ENCODE measurements at places on chromosomes 3 and 15.

DNA sequence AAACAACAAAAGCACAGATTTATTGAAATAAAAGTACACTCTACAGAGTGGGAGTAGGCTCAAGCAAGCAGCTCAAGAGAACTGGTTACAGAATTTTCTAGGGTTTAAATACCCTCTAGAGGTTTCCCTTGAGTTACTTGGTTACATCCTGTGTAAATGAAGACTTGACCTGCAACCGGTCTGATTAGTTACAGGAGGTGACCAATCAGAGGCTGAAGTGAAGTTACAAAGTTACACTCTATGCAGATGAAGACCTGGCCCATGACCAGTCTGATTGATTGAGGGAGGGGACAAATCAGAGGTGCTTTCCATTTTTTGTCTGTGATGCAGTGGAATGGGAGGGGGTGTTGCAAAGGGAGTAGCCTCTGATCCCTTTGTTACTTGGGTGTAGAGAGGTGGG is 723.4 kb downstream of the ZPLD1 start:
- no peak for DNase-seq

DNA sequence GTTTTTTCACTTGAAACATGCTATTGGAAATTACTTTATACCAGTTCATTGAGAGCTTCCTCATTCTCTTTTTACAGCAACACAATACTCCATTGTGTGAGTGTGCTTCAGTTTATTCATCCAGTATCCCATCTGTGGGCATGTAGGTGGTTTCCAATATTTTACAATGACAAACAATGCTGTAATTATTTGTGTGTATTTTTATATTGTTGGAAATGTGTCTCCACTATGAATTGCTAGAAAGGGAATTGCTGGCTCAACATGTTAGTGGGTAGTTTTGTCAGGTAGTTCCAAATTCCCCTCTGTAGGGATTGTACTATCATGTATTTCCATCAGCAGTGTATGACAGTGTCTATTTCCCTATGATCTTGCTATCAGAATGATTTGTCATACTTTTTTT is 65.8 kb upstream of the MAGI1 start:
- DNase-seq = no peak

- DNase-seq = peak; percentile 59
Measured at GRCh38 chr15:77187751-77188464, 117.0 kb upstream of the TSPAN3 start.

DNA sequence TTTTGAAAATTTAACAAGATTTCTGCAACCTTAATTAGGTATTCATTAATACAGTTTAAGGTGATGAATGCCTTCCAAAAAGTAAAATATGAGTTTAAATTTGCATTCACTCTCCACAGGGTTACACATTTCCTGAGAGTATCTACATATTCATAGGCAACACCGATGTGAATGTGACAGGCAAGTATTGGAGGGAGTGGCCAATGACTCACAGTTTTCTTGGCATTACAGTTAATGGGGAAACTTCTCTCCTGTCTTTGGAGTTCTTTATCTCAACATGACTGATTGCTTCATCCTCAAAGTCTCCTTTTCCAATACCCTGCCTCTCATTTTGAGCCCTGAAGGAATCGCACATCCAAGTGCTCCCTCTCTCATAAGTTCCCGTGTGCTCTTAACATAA is 181.9 kb upstream of the CHL1 start:
- DNase-seq = no peak

- DNase-seq = no peak
Measured at GRCh38 chr15:70415398-70415797, 317.7 kb upstream of the TLE3 start.

Measured in left cardiac atrium (tissue), 4 donors.